ENCODE measurements at places on chromosomes 11 and 22.
A peak's percentile ranks its signal among the peaks of the same experiment; 100 is the strongest.

DNA sequence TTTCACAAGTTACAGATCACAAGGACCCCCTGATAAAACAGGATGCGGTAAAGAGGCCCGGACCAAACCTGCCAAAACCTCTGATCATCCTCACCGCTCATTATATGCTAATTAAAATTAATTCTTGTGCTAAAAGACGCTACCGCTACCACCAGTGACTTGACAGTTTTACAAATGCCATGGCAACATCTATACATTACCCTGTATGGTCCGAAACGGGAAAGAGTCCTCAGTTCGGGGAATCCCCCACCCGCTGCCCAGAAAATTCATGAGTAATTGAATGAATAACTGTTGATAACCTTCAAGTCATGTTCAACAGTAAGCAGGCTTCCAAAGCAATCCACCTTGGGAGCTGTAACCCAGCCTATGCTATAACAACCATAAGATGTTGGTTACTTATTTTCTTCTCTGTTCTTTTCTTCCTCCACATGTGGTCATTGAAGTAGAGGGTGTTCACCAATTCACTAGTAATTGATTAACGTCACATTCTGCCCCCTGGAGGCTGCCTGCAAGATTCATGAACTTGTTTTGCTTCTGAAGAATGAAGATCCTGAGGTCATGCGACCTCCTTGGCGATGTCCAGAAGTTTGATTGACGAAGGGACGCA, 20.6 kb downstream of the APOBEC3H start:
- DNase-seq = peak; percentile 68

DNA sequence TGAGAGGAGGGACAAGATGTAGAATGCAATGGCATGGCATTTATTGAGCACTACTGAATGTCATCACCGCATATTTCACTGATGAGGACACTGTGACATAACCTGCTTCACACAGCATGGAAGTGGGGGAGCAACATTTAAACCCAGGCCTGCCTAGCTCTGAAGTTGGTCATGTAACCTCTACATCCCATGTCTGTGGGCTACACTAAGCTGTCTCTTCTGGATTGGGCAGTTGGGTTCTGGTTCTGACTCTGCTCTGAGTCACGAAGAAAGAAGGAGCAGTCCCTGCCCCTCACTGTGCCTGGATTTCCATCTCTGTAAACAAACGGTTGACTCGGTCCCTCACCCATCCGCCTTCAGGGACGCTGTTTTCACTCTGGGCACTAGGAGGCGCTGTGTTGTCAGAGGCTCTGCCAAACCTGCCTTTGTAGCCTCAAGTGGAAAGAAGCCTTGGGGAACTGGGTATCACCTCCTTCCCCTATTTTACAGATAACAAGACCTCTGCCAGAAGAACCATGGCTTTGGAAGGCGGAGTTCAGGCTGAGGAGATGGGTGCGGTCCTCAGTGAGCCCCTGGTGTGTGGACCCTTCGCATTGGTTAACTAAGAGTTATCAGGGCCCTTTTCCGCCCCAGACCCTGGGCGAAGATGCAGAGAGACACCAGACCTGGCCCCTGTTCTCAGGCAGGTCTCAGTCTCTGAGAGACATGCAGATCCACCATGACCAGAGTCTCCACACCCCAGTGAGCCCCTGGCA, 12.7 kb upstream of the ARHGEF17 start:
- DNase-seq = peak; percentile 76

GRCh38 chr11:69864686-69865661, 45.8 kb upstream of the FGF3 start:
- DNase-seq = no peak

- DNase-seq = no peak
These were observed 48.7 kb downstream of the LDLRAD3 start for GRCh38 chr11:35992548-35992947.

Measured in BE2C (cell line).